Stimulated activated CD4-positive, alpha-beta T cell treated with anti-CD3 and anti-CD28 coated beads, Interleukin-15, amount 100 ng/mL, for 1 hour (primary cell): ENCODE measurements at places on chromosomes 2 and 18.

DNA sequence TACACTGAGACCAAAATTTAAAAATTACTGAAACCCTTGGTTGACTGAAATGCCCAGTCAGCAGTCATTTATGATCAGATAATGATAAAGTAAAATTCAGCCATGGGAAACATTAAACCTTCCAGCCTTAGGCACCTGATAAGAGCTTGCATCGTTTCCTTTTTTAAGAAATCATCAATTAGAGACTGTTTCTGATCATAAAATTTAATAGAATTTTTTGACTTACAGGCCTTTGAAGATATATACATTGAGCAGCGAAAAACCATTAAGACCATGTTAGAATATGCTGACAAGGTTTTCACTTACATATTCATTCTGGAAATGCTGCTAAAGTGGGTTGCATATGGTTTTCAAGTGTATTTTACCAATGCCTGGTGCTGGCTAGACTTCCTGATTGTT is 99.6 kb upstream of the CSRNP3 start:
- no peak for DNase-seq

DNA sequence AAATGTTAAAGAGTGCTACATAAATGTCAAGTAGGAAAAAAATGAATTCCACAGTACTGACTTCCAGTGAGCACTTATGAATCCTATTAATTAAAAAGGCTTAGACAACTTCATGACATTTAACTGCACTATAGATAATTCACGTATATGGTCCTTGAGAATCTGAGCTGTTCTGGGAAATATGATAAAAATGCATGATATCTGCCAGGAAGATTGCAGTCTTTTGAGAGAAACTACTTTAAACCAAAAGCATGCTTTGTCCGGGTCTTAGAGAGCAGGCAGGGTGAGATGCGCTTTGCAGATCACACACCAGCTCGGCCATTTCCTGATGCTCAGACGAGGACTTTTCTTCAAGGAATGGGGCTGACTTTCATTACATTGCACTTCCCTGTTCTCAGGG is 42.6 kb downstream of the CMPK2 start:
- no peak for DNase-seq

DNA sequence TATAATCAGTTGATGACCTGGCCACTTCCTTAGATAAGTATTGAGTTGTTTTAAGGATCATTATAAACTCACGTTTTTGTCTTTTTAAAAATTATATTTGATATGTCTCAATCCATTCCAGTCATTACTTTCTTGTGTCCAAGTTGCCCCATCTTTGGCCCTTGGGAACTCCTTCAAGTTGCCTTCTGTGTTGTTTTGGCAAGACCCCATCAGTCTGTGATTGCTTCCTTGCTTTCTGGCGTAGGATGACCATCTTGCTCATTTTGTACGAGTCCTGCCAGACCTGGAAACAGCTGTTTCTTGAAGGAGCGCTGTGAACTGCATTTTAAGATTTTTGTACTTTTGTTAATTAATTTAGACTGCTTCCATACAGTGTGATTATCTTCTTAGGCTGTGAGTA is 68.9 kb upstream of the ITM2C start:
- no peak for DNase-seq

DNA sequence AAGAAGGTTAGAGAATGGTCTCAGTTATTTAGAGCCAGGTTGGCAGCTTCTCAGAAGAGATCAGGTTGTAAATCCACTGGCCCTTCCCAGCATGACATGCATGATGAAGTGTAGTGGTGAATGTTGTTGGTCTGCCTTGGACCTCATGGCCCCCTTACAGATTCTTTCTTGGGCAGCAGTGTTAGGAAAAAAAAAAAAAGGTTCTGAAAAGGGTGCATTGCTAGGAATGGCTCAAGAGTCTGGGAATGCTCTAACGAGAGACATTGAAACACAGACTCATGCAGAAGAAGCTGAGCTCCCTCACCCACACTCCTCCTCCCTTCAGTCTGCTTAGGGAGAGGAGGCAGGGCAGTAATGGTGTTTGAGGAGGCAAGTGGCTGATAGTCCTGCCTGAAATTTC is 105.5 kb downstream of the POLE4 start:
- no peak for DNase-seq

DNA sequence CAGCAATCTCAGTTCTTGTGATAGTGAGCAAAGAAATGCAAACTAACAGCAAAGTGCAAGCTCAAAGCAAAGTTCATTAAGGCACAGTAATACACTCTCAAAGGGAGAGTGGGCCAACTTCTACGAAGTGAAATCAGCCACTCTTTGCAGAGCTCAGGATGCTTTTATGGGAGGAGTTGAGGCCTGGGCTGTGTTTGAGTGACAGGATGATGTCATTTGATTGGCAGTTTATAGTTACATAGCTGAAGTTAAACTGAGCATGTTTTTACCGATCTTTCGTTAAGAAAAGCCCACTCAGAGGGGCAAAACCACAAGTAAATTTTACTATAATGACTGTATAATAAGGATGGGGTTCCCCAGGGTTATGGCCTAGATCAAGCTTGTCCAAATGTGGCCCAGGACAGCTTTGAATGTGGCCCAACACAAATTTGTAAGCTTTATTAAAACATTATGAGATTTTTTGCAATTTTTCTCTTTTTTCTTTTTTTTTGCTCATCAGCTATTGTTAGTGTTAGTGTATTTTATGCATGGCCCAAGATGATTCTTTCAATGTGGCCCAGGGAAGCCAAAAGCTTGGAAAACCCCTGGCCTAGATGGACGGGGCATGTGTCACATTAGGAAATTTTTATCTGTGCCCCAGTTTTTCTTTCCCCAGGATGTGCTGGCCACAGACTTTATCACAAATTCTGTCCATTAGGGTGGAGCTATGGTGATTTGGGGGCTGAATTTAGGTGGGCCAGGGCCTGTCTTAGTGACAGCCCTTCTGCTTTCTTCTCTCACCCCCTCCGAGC is 8.3 kb upstream of the DNAH7 start:
- no peak for DNase-seq

DNA sequence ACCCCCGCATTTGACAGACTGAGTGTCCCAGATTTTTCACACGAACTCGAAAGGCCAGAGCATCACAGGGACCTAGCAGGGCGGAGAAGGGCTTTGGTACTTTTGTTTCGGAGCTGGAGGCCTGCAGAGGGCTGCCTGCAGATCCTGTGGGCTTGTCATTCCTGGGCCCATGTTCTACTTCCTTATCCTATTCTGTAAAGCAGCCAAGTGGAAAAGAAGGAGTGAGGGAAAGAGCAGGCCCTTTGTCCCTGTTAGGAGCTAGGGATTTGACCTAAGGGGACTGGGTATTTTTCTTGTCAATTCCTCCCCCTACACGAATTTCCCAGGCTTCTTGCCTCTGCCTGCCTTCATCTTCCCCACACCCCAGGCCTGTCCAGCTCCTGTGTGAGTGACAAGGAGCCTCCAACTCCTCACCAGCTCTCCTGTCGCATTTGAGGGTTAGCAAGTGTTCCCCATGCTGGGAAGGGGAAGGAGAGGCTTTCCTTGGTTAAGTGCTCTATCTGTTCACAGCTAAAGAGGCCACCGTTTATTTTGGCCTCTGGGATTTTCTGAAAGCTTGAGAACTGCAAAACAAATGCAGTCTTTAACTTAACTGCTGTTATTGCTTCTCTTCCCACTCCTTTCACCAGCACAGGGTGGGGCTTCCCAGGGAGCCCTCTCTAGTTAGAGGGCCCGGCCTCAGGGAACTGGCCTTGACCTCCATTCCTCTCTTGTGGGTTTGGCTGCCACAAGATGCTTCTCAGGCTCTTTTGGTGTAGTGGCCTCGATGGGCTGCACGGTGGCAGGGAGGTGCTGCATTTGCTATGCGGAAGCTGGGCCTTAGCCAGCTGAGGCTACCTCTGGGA is 61.2 kb downstream of the SGPP2 start:
- DNase-seq: no peak

GRCh38 chr2:129758784-129759471 is 220.5 kb upstream of the RAB6C start:
- DNase-seq: no peak

DNA sequence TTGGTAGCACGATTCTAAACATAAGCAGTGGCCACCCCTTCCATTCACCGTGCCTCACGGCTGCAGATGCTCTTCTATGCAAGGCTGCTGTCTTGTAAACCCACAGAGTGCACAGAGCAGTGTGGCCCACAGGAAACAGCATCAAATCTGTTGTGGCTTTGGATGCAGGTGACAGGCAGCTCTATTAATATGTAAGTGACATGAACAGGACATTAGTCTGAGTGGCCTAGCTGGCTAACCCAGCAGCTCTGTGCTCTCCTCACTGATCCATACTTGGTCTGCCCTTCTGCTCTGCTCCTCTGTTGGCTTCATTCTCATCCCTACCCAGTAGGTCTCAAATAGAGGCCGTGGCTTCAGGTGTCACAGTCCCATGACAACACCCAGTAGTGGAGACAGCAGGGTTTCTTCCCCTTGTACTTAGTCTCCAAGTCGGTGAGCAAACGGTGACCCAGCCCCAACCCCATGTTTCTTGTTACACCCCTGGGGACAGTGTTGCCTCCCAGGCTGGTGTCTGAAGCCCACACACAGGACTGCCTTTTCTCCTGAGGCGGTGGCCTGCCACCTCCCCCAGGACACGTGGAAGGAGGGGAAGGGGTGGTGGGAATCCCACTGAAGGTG is 5.8 kb downstream of the SH3RF3 start:
- DNase-seq: no peak

- DNase-seq: no peak
Measured at GRCh38 chr2:26516781-26517180, 38.9 kb upstream of the OTOF start.

DNA sequence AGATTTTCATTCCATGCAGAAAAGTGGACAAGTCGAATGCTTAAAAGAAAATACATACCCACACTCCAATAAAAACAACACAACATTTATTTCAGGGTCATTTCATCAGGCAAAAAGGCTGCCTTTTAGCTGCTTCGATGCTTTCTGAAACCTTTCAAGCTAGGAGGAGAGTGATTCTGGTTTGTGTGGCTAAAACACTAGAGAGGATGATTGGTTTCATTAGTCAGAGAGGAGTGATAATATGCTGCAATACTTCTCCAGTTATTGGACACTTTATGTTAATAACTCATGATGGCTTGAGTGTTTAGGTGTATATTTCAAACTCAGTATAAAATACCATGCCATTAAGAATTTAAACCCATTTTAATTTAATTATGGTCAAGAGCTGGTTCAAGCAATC is 614.0 kb downstream of the SLC4A3 start:
- DNase-seq: no peak

GRCh38 chr18:61596296-61596695 is 263.1 kb downstream of the CDH20 start:
- DNase-seq: no peak

DNA sequence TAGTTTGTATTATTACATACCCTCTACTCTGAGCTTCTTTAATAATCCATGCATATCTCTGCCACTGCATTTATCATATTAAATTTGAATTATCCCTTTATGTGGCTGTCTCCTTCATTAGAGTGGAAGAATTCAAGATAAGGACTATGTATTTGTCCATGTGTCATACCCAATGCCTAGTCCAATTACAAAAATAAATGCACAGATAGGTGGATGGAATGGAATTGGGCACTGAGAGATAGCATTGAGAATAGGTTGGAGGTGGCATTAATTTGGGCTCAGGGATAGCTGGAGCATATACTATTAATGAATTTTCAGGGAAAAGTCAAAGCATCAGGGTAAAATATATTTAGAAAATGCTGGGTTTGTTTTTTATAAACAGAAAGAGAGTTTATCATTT is 893.2 kb downstream of the EPHA4 start:
- DNase-seq: no peak

GRCh38 chr2:45852450-45853150 is 201.1 kb downstream of the PRKCE start:
- DNase-seq: no peak

- no peak for DNase-seq
Measured at GRCh38 chr18:74550886-74551285, 16.6 kb downstream of the CNDP1 start.

GRCh38 chr2:96527286-96528005 is 9.1 kb upstream of the ARID5A start:
- no peak for DNase-seq

GRCh38 chr2:27303093-27304025 is 4.9 kb downstream of the UCN start:
- DNase-seq: no peak

GRCh38 chr2:5782103-5782502 is 89.9 kb downstream of the SOX11 start:
- no peak for DNase-seq

GRCh38 chr2:160209516-160209856 is 9.4 kb upstream of the ITGB6 start:
- no peak for DNase-seq

- DNase-seq: no peak
Measured at GRCh38 chr2:158808426-158808825, 13.3 kb downstream of the DAPL1 start.

- no peak for DNase-seq
Measured at GRCh38 chr2:1713839-1714236, 30.5 kb downstream of the PXDN start.

DNA sequence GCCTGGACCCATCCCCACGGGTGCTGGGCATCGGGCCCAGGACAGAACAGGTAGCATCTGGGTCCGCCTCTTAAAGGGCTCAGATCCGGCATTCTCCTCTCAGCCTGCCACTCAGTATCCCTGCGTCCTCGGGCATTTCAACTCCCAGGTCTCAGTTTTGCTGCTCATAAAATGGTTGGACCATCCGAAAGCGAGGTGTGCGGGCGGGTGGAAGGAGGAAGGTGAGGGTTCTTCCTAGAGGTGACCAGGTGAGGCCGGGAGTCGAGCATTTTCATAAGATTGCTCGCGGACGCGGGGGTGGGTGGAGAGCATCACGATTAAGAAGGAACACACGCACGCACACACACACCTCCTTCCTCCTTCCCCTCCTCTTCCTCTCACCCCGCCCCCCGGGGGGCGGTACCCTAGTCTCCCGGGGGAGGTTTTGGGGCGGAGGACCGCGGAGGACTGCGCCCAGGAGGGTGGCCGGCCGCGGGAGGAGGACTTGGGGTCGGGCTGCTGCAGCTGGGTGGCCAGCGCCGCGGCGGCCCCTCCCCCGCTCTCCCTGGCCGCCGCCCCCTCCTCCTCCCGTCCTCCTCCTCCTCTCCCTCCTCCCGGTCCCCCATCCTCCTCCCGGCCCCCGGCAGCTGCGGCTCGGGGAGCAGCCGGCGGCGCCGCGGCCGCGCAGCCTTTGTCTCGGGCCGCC is 97.9 kb upstream of the GPR45 start:
- peak; percentile 12 for DNase-seq

GRCh38 chr2:67616749-67617148 is 219.6 kb downstream of the ETAA1 start:
- DNase-seq: no peak

DNA sequence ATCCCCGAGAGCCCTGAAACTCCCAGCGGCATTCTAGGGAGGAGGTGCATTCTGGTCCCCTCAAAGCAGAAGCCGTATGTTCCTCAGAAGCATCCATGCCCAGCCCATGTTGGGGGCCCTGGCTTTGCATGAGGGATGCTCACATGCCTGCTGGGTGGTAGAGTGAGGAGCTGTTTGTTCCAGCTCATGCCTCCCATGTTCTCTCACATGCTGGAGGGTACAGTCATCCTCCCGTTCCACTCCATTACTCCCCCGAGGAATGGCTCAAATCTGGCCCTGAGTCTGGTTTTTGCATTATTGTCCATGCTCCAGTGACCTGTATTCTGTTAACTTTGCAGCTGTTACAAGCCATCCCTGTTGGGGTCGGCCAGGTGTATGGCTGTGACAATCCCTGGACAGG is 24.1 kb downstream of the SLC14A2 start:
- DNase-seq: no peak
